NCI-H2107 (cell line): ENCODE measurements at places on chromosomes 12 and 14.

- no peak for DNase-seq
Observed at GRCh38 chr12:67998379-67998778, 9.1 kb downstream of the IFNG-AS1 start.

DNA sequence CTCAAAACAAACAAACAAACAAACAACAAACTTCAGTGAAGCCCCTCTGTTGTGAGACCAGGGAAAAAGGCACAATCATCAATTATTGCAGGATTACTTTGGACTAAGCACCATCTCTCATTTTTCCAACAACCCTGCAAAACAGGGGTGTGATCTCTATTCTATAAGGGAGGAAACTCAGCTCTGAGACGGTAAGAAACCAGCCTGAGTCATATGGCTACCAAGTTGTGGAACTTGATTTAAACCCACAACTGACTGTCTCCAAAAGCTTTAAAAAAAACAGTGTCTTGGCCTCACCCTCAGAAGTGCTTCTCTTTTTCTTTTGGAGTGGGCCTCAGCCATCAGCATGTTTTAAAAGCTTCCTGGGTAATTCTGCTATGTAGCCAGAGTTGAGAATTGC, 49.8 kb downstream of the RIN3 start:
- no peak for DNase-seq

- peak; percentile 55 for DNase-seq
Observed at GRCh38 chr12:54300732-54301427, at the start of gene NFE2. TSS of gene NFE2 (minus strand) at chr12:54301015. CDS start at chr12:54295248, 5,767 bp downstream.

DNA sequence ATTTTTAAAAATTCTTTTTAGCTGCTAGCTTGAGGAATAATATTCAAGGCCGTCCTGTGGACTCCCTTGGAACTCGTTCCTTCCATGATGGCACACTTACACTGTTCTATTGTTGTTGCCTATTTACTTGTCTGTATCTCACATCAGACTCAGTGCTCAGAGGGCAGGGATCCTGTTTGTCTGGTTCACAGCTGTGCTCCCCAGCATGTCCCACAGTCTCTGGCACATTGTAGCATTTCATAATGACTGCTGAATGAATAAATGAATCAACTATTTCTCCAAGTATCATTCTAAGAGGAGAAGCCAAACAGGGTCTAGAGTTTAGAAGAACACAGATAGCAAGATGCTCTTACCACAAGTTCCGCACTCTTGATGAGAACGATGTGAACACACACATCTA, 48.0 kb downstream of the NTN4 start:
- no peak for DNase-seq

GRCh38 chr14:52052288-52052943, 16.4 kb downstream of the NID2 start:
- DNase-seq: no peak

DNA sequence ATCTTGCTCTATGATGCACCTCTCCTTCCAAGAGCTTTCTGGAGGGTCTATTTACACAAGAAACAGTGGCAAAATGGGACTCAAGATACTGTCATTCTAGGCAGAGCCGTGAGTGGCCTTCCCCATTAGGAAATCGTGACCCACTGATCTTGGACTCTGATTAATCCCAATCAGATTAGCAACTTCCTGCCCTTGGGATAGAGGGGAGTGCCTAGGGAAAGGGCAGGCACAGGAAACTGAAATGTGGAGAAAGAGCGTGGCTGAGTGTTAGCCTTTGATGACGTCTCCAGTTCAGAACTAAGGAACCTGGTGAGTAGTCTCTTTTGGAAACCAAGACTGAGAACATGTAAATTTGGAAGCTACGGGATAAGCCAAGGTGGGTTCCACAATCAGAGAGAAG, 76.1 kb downstream of the NUAK1 start:
- DNase-seq: no peak

DNA sequence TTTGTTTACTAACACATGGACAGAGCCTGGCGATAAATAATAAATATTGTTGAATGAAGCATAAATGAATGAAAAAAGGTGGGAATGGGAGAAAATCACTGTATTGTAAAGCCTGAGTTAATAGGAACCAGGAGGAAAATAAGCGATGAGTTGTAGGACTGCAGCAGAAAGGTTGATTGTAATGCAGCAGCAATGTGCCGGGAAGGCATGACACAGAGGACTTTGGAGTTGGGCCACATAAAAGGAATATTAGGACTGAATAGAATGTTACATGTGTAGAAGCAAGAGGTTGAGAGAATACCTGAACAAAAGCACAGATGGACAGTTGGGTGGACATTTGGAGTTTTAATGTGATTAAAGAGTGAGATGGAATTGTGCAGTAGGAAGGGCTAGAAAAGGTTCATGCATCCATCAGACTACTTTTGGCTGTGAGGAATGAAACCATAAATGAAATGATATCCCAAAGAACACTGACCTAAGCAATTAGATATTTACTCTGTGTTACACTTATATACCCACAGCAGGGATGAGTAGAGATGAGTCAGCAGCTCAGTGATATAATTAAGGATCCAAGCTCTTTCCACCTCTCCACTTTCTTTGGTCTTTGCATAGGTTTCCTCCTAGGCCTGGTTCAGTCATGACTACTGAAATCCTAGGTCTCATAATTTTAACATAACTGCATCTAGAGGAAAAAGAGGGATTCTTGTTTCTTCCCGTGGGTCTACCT, 55.4 kb downstream of the CCER1 start:
- no peak for DNase-seq

- DNase-seq: no peak
Observed at GRCh38 chr12:98559666-98560065, 33.8 kb upstream of the SLC25A3 start.

DNA sequence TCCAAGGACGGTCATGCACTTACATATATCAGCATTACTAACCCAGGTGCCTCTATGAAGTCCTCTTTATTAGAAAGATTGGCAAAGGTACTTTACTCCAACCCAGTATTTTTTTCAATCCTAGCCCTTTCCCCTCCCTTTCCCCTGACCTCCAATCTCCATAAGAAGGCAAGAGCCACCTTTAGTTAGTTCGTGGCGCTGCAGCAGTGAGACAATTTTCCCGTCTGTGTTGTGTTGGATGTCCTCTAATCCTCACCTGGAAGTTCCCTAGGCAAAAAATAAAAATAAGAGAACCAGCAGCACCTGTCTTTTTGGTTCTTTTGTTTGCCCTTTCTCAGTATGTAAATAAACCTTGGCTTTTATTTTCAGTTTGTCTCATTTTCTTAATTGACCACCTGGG, 439.6 kb upstream of the LRFN5 start:
- DNase-seq: no peak
